ENCODE measurements at places on chromosomes 5 and 9. TPM values are rescaled to one million over a fixed set of nuclear protein-coding genes. Genes with fewer than 3 reads are reported as not detected.

PIP5KL1 gene
- total RNA-seq = 3.2 TPM

OGN gene
- not detected for total RNA-seq

RMRP gene
- 8,498 TPM for total RNA-seq

GMCL2 gene
- total RNA-seq = not detected

GAPVD1 gene
- total RNA-seq = 47.1 TPM

TXNDC8 gene
- total RNA-seq = not detected

ANXA2R gene
- total RNA-seq = 9.9 TPM

FGD3 gene
- 41.5 TPM for total RNA-seq

ZNF608 gene
- total RNA-seq = 0.12 TPM

SLC2A6 gene
- 8.9 TPM for total RNA-seq

PTAR1 gene
- total RNA-seq = 27.7 TPM

TAF11L5 gene
- total RNA-seq = not detected

GABRB2 gene
- not detected for total RNA-seq

FAT2 gene
- total RNA-seq = not detected

MYOT gene
- total RNA-seq = not detected

ROR2 gene
- not detected for total RNA-seq

N4BP3 gene
- total RNA-seq = 12.3 TPM

BTNL3 gene
- total RNA-seq = not detected

TLE4 gene
- 30.1 TPM for total RNA-seq

GFI1B gene
- total RNA-seq = not detected

ANKRD18A gene
- total RNA-seq = 2.6 TPM

WNT8A gene
- total RNA-seq = not detected

OR1J2 gene
- total RNA-seq = not detected

HNRNPH1 gene
- 912 TPM for total RNA-seq

ZNF346 gene
- 16.7 TPM for total RNA-seq

THBS4 gene
- total RNA-seq = 0.76 TPM

SLC46A2 gene
- not detected for total RNA-seq

GABRA1 gene
- not detected for total RNA-seq

CMBL gene
- total RNA-seq = 2.4 TPM

SPATA31A3 gene
- not detected for total RNA-seq

CCL19 gene
- not detected for total RNA-seq

LCN12 gene
- 0.84 TPM for total RNA-seq

NR6A1 gene
- 1.3 TPM for total RNA-seq

AQP3 gene
- total RNA-seq = 2.9 TPM

LVRN gene
- not detected for total RNA-seq
